ENCODE measurements at places on chromosomes 1 and 21. TPM values are rescaled to one million over a fixed set of nuclear protein-coding genes. Genes with fewer than 3 reads are reported as not detected.

DNA sequence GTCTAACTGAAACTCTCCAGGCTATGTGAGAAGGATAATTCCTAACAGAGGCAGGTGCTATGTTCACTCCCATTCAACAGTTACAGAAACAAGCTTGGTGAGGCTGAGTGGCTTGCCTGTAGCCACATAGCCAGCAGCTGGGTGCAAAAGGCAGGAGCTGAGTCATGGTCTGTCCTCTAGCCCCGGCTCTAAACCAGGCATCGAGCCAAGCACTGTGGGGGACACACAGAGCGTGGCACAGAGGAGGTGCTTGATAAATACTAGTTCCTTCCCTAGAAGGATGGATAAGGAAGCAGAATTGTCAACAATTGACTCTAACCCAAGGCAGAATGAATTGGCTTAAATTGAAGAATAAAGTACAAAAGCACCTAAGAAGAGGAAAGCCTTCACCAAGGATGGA lies 10.4 kb upstream of the KCNA2 start:
- H3K36me3 ChIP-seq = no peaks in the 10 kb centered on the region
- no peak overlapping the region for H3K27ac ChIP-seq
- H3K4me1 ChIP-seq = peaks cover 7% of the 10 kb centered on the region
- no peak overlapping the region for H3K4me3 ChIP-seq
- DNase-seq = no peak

Gene BCL2L15
- total RNA-seq = 0.48 TPM

DNA sequence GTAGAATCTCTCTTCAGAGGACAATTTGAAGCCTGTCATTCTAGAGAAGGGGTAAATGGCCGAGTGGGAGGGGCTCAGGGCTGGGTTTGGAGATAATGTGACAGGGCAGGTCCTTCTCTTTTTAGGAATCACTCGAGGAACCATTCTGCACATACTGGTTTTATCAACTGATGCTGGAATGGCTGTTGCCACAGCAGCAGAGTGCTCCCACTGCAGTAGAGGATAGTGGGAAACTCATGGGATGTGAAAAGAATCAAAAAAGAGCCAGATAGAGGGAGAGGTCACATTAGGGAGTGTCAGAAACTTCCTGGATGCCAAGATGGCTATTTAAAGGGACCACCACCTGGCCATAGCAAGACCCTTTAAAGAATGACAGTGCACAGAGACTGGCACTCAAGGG lies 105.3 kb downstream of the NAV1 start:
- H3K4me3 ChIP-seq = no peak overlapping the region
- no peak overlapping the region for H3K27ac ChIP-seq
- no peaks in the 10 kb centered on the region for H3K36me3 ChIP-seq
- no peaks in the 10 kb centered on the region for H3K27me3 ChIP-seq

- H3K27me3 ChIP-seq = no peaks in the 10 kb centered on the region
- H3K27ac ChIP-seq = no peak overlapping the region
- H3K4me1 ChIP-seq = peaks cover 23% of the 10 kb centered on the region
- DNase-seq = no peak
- no peak overlapping the region for H3K4me3 ChIP-seq
Measured at GRCh38 chr1:214416417-214416816, 135.0 kb downstream of the PTPN14 start.

DNA sequence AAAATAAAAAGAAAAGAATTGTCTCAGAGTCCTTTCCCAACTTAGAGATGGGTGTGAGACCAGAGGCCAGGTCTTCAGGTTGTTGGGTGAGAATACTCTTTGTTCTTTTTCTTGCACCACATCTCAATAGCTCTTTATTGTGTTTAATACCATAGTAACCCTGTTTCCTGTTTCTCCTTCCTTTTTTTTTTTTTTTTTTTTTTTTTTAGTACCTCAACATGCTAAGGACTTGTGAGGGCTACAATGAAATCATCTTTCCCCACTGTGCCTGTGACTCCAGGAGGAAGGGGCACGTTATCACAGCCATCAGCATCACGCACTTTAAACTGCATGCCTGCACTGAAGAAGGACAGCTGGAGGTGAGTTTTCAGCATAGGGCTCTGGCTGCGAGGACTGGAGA lies 24.4 kb downstream of the CELF3 start:
- H3K4me3 ChIP-seq = no peak overlapping the region
- no peaks in the 10 kb centered on the region for H3K27me3 ChIP-seq
- H3K4me1 ChIP-seq = no peaks in the 10 kb centered on the region
- DNase-seq = no peak
- H3K36me3 ChIP-seq = peaks cover 7% of the 10 kb centered on the region
- no peak overlapping the region for H3K27ac ChIP-seq

Gene HES3
- total RNA-seq = not detected

Gene GON4L
- 32.9 TPM for total RNA-seq

DNA sequence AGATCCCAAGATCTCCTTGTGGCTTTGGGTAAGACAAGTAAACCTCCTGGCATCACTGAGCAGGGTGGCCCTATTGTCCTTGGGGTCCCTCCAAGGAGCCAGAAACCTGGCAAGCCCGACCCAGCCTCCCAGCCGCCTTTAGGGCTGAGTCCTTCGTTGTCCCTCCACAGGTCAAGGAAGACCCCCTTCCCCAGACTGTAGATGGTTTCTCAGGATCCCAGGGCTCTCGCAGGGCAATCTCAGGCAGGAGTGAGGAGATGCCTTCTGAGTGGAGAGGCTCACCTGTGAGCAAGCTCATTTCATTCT lies 71.6 kb upstream of the CSF3R start:
- H3K4me3 ChIP-seq = no peak overlapping the region
- H3K27me3 ChIP-seq = no peaks in the 10 kb centered on the region
- no peak for DNase-seq
- no peaks in the 10 kb centered on the region for H3K4me1 ChIP-seq

DNA sequence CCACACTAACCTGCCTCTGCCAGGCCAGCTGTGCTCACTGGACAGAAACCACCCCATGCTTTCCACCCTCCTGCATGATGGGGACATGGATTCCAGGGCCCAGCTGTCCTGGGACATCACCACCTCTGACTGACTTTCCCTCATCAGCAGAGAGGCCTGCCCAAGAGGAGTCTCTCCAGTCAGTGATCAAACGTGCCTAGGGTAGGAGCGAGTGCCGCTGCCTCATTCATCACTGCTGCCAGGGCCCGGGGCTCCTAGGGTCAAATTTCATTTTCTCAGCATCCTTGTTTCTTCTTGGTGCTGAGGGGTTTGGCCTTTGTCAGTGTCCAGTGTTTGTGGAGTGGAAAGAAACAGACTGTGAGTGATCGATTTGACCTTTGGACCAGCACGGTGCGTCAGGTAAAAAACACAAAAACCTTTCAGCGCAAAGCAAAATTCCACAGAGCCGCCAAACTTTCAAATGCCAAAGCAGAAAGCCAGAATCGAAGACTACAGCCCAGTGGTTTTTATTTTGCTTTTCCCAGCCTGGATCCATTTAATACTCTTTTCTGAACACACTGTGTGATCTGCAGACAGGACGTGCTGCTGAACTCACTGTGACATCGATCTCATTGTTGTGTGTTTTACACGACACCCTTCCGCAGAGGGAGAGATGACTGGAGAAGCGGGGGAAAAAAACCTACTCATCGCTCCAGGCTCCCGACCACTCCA lies 43.2 kb downstream of the CAPN8 start:
- DNase-seq = no peak
- no peaks in the 10 kb centered on the region for H3K36me3 ChIP-seq
- H3K4me3 ChIP-seq = no peak overlapping the region

- peaks cover 55% of the 10 kb centered on the region for H3K4me1 ChIP-seq
- H3K27me3 ChIP-seq = no peaks in the 10 kb centered on the region
- no peak overlapping the region for H3K4me3 ChIP-seq
- no peaks in the 10 kb centered on the region for H3K36me3 ChIP-seq
Measured at GRCh38 chr21:33377221-33377920, 25.8 kb upstream of the IFNGR2 start.

GRCh38 chr1:13616234-13616633 lies 32.6 kb downstream of the PDPN start:
- DNase-seq = no peak
- H3K4me3 ChIP-seq = no peak overlapping the region
- no peaks in the 10 kb centered on the region for H3K36me3 ChIP-seq
- H3K27me3 ChIP-seq = no peaks in the 10 kb centered on the region

GRCh38 chr1:186900539-186901237 lies 71.9 kb downstream of the PLA2G4A start:
- H3K27me3 ChIP-seq = no peaks in the 10 kb centered on the region
- H3K4me1 ChIP-seq = no peaks in the 10 kb centered on the region
- no peaks in the 10 kb centered on the region for H3K36me3 ChIP-seq
- DNase-seq = no peak
- H3K4me3 ChIP-seq = no peak overlapping the region

DNA sequence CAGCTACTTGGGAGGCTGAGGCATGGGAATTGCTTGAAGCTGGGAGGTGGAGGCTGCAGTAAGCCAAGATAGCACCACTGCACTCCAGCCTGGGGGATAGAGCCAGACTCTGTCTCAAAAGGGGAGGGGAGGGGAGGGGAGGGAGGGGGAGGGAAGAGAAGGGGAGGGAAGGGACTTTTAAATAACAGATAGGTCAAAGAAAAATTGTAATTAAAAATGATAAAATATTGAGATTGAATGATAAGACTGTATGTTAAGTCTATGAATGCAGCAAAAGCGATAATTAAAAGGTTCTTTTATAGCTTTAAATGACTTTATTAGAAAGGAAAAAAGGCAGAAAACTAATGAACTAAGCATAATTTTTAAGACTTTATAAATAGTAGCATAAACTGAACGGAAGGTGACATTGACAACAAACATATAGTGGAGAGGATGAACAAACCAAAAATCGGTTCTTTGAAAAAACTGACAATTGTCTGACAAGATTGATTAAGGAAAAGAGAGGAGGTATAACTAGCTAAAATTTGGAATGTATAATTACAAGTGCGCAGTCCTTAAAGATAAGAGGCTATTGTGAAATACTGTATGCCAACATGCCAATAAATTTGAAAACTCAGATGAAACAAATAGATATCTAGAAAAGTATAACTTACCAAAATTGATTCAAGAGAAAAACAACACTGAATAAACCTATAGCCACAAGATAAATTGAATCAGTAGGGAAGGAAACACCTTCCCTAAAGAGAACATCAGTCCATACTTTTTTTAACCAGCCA lies 8.4 kb downstream of the SPOCD1 start:
- no peak overlapping the region for H3K4me3 ChIP-seq
- H3K36me3 ChIP-seq = no peaks in the 10 kb centered on the region
- peaks cover 10% of the 10 kb centered on the region for H3K4me1 ChIP-seq
- no peaks in the 10 kb centered on the region for H3K27me3 ChIP-seq

DNA sequence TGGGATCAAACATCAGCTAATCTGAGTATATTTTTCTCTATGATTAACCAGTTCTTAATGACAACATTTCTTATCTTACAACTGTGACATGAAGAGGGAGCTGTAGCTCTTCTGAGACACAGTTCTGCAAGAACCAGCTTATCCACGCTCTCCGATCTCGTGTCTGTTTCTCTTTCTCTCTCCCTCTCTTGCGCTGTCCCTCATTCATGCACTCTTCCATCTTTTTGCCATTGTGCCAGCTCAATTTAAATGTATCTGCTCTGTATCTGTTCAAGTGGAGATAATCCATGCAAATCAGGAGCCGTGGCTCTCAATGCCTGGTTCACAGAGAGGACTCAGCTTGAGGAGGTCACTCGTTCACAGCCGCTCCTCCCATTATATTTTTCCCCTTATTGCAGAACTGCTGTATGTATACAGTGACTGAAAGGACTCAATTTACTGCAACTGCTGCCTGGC lies 494.7 kb upstream of the ADGRL2 start:
- DNase-seq = peak; percentile 49
- H3K4me3 ChIP-seq = peak overlapping the region; percentile 41
- no peak overlapping the region for H3K27ac ChIP-seq
- no peaks in the 10 kb centered on the region for H3K27me3 ChIP-seq
- no peaks in the 10 kb centered on the region for H3K36me3 ChIP-seq

DNA sequence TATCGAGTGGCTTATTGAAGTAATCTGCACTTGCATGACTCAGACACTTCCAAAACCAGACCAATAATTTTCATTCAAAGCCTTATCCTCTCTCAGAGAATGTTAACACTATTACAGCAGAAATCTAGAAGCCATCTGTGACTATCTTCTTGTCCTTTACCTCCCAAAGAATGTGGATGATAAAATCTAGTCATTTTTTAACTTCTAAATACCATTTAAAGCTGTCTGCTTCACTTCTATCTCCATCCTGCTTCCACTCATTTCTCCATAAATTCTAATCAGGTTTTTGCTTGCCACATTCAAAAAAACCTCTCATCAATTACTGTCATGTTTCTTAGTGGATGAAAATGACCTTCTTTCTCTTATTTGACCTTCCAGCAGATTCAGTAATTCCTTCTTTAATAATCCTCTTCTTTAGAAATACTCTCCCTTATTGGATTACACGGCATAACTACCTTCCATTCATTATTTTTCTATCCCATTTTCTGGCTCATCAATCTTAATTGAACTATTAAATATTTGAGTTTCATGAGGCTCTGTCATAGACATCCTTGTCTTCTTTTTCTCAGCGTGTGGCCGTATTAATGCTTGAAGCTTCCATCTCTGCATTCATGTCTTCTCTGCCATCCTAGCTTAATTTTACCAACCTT lies 1999.4 kb downstream of the MRPL39 start:
- no peak overlapping the region for H3K27ac ChIP-seq
- no peak for DNase-seq
- no peak overlapping the region for H3K4me3 ChIP-seq
- no peaks in the 10 kb centered on the region for H3K4me1 ChIP-seq

Gene TRABD2B
- total RNA-seq = not detected

DNA sequence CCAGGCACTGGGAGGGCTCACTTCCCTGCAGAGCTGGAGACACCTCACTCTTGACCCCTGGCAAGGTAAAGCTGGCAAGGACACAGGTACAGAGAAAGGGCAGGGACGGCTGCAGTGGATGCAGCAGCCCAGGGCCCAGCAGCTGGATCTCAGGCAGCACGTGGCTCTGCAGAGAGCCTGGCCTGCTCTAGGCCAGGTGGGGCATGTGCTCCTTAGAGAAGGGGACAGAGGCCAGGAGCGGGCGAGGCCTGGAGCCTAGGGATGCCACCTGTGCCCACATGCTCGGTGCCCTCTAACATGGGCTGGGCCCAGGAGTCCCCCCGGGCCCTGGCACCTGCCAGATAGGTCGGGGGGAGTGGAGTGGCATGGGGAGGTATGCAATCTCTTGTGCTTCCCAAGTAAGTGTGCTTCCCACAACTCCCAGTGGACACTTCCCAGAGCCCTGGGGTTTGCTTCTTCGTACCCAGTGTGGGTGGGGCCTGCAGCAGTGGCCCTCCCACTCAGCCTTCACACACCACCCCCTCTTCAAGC lies 30.0 kb downstream of the WNT3A start:
- no peaks in the 10 kb centered on the region for H3K4me1 ChIP-seq
- H3K4me3 ChIP-seq = no peak overlapping the region
- H3K27ac ChIP-seq = no peak overlapping the region
- no peaks in the 10 kb centered on the region for H3K36me3 ChIP-seq
- H3K27me3 ChIP-seq = no peaks in the 10 kb centered on the region

GRCh38 chr1:2137257-2138121 lies 57.1 kb downstream of the FAAP20 start:
- H3K4me3 ChIP-seq = no peak overlapping the region
- DNase-seq = no peak
- no peaks in the 10 kb centered on the region for H3K4me1 ChIP-seq
